Cardiac septum (tissue), 1 donor: ENCODE measurements at places on chromosomes 11 and 22. TPM values are rescaled to one million over a fixed set of nuclear protein-coding genes. Genes with fewer than 3 reads are reported as not detected.
A peak's percentile ranks its signal among the peaks of the same experiment; 100 is the strongest.

- DNase-seq: no peak
Measured at GRCh38 chr22:44871782-44872181, 119.4 kb downstream of the ARHGAP8 start.

DNA sequence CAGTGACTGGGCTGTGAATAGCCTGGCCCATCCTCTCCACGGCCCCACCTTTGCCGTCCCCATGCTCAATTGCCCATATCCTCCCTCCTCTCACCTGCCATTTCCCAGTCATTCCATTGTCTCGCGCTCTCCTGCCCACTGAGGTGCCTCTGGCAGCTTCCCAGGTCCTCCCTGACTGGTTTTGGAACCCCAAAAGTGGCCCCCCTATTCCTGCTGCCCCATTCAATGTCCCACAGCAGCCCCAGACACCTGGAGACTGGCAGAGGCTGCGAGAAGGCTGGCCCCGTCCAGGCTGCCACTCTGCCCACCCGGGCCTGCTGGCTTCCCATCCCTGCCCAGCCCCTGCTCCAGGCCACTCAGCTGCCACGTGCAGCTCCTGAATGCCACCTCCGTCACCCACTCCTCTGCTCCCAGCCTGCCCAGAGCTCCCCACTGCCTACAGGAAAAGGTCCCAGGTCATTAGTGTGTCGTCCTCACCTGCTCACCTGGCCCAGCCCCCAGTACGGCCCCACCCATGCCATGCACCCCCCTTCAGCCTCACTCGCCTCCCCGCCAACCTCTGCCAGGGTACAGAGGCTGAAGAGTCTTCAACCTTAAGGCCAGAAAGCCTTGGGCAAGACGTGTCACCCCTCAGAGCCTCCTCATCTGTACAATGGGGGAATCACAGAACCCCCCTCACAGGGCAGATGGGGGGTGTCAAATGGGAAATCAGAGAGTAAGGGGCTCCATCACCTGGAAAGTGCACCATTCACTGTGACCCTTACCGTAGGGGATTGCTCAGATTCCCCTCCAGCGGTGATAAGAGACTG is 37.5 kb downstream of the KCNJ4 start:
- DNase-seq: peak; percentile 66

- no peak for DNase-seq
Measured at GRCh38 chr11:120810251-120810650, 213.7 kb upstream of the TBCEL start.

GRCh38 chr22:30931541-30932300 is 36.9 kb downstream of the MORC2 start:
- no peak for DNase-seq

DNA sequence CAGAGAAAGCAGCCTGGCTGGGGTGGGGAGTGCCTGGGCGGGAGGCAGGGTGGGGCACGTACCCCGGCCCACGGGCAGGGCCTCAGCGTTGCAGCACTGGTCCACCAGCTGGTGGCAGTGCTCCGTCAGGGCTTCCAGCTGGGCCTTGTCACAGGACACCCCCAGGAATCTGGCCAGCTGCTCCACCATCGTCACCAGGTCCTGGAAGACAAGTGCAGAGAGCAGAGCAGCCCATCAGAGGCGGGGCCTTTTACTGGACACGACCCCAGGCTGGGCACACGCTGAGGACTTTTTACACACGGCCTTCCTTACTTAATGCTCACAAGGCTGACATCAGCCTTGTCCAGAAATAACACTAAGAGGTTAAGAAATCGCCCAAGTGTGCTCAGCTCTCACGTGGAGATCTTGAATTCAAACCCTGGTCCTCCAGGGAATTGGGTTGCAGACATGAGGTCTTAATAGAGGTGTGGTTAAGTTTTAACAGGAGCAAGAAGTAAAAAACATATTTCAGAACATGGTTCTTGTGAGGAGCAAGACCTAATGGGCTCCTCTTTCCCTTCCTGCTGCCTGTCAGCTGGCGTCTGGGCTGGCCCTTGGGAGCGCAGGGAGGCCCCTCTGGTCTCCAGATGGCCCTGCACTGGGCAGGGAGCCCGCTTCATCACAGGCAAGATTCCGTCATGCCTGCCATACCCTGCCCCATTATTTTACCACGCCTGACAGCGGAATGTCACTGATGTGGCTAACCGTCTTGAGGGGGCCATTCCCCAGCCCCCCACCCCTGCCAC is 17.1 kb upstream of the EFCAB6 start:
- DNase-seq: peak; percentile 80

DNA sequence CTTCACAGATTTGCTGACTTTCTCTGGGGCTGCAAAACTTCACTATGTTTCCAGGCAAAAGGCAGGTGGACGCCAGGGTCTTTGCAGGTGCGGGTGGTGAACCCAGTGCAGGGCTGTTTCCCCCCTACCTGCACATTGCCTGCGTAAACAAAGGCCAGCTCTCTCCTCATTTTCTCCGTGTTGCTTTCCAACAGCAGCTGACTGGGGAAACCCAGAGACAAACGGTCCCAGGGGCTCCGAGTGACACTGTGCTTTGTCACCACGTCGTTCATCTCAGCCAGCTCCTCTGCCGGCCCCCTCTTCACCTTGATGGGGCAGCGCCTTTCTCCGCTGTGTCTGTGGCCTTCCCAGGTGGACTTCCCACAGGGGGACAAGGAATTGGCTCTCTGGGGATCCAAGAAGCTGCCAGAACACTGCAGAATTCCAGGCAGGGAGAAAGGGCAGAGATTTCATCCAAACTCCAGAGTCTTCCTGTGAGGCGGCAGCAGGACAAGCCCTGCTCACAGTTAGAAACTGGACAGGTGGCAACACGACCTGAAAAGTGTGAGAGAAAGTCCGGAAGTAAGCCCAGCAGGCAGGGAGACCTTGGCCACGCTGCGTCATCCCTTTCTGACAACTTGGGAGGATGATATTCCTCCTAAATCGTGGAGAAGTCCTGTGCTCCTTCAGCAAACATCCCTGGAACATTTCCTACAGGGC is 1493.7 kb downstream of the TBC1D22A start:
- no peak for DNase-seq

- no peak for DNase-seq
Measured at GRCh38 chr11:111319296-111319695, 20.9 kb downstream of the POU2AF3 start.

DNA sequence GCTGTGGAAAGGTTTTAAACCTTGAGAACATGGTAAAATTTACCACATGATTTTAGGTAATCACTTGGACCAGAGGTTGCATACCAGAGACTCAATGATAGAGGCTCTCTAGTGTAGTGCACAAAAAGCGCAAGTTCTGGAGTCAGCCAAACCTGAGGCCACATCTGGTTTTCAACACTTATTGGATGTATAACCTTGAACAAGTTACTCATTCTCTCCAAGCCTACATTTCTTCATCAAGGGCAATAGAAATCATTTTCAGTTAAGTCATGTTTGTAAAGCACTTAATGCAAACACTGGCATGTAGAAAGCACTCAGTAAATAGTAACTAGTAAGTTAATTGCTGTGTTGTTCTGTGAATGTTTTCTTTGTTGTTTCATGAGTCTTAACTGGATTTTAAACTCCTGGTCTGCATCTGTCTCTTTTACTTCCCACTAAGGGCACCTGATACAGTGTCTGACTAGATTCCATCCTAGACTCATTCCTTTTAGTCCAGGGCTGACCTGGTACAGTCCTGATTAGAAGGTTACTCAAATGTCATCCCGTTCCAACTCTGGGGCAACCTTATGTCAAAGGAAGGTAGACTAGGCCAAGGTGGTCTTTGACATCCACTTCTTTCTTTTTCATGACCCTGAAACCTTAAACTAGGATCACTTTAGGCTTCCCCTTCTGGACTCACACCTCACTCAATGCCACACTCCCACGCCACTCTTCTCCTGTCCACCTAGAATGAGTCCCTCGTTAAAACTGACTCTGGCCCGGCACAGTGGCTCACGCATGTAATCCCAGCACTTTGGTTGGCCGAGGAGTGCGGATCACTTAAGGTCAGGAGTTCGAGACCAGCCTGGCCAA is 34.5 kb upstream of the EED start:
- DNase-seq: no peak

- peak; percentile 71 for DNase-seq
Measured at GRCh38 chr11:120500414-120501071, 11.0 kb upstream of the GRIK4 start.

The INSC gene
- total RNA-seq: 0.22 TPM

The SYT12 gene
- 2.2 TPM for total RNA-seq

The RIMBP3B gene
- total RNA-seq: 0.08 TPM
